ENCODE measurements at places on chromosomes 3 and 15.
A peak's percentile ranks its signal among the peaks of the same experiment; 100 is the strongest.

DNA sequence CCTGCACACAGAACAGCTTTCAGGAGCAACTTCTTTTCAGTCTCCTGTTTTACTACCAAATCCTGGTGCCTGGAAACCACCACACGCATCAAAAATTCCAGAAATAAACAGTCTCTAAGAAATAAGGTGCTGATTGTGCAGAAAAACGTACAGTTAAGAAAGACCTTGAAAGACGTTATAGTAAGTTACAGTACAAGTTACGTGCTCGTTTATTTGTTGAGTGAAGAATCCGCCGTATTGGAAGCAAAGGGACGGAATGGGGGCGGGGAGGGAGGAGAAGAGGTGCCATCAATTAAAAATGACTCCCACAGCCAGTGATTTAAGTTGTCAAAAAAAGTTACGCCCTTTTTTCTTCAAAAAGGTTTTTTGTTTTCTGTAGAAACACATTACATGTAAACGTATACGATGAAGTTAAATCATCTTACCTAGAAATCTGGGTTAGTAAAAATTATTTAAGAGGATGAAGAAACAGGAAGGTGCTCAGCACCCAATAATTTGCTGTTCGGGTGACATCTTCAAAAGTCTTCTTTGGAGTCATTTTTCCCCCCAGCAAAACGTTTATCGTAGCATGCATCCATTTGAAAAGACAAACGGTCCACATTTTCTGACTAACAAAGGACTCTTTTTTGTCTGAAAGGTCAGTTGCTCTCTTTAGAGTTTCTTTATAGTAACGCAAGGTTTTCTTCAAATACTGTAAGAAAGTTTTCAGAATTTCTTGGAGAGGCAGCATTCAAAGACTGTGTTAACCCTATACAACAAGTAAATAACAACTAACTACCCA, 782 bp upstream of the UACA start:
- peak; percentile 19 for DNase-seq

GRCh38 chr3:61774279-61774890, 213.0 kb downstream of the PTPRG start:
- DNase-seq, result no peak

DNA sequence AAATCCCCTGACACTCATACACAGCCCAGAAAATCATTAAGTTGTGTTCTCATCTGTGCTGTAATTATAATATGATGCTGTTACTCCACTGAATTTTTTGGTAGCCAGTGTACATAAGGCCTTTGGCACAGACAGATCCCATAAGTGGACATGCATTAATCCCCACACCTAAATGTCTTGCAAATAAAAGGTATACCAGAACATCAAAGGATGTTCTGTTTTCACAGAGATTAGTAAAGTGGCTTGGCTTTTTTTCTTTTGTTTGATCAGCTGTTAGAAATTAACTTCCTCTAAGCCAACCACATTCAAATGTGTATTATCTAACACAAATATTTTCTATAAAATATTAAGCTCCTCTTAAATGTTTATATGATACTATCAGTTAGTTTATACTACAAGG, 2.7 kb downstream of the SST start:
- DNase-seq, result no peak

- DNase-seq, result no peak
Observed at GRCh38 chr3:72889310-72890165, 1.7 kb downstream of the GXYLT2 start.

GRCh38 chr3:128906804-128907525, 27.5 kb downstream of the ACAD9 start:
- no peak for DNase-seq

- no peak for DNase-seq
Observed at GRCh38 chr15:66523926-66524325, 18.8 kb downstream of the ZWILCH start.

GRCh38 chr3:154164387-154164786, 43.2 kb downstream of the ARHGEF26 start:
- DNase-seq, result no peak

DNA sequence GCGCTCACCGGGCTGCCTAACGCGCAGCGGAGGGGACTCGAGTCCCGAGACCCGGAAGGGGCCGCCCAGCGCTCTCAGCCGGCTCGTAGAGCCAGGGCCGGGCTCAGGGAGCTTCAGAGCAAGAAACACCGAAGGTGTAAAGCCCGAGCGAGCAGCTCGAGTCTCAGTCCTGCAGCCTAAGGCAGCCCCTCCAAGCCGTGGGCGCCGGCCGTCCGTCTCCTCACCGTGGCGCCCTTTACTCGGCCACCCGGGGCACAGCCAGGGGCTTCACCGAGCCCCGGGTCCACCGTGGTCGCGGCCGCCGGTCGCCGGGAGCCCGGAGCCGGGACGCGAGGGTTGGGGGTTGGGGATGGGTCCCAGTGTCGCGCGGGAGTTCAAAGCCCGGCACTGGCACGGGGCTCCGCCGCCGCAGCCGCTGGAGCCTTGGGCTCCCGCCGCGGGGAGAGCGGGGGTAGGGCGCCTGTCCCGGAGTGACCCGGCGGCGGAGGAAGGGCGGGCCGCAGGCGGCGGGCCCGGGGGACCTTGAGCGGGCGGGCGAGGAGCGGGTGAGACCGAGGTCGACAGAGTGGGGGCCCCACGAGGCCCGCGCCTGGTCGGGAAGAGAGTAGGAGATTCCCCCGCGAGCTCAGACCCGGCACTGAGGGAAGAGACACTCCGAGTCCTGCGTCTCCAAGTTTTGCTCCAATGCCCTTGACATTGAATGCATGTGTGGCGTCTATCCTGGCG, 26.9 kb upstream of the THRB start:
- no peak for DNase-seq

DNA sequence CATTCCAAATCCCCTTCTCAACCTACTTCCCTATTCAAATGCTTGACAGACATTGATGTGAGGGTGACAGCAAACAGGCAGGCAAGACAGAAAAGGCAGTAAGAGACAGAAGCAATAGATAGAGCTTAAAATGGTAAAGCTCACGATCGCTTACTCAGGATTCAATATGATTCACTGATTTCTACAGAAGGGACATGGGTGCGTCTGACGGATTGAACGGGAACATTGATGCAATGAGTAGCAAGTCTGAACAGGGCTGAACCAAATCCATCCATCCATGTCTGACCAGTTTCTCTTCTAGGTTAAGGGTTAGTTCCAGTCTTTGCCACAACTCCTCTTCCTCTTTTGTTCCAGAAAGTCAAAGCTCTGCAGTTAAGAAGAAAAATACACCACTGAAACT, 35.1 kb downstream of the P2RY1 start:
- no peak for DNase-seq

DNA sequence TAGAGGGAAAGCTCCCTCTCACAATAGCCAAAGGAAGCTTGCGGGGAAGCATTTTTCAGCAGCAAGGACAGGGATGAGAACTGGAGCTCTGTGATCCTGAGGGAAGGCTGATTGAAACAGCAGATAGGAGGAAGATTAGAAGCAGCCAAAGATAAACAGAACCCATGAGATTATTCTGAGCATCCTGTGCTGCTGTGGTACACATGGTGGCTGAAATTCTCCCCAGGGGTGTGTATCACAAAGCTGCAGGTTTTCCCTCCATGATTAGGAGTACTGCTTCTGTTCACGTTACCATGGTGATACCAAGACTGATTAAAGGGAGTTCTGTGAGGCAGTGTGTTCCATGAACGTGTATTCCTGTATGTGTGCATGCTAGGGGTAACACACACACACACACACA, 30.3 kb upstream of the PSMD6 start:
- no peak for DNase-seq

DNA sequence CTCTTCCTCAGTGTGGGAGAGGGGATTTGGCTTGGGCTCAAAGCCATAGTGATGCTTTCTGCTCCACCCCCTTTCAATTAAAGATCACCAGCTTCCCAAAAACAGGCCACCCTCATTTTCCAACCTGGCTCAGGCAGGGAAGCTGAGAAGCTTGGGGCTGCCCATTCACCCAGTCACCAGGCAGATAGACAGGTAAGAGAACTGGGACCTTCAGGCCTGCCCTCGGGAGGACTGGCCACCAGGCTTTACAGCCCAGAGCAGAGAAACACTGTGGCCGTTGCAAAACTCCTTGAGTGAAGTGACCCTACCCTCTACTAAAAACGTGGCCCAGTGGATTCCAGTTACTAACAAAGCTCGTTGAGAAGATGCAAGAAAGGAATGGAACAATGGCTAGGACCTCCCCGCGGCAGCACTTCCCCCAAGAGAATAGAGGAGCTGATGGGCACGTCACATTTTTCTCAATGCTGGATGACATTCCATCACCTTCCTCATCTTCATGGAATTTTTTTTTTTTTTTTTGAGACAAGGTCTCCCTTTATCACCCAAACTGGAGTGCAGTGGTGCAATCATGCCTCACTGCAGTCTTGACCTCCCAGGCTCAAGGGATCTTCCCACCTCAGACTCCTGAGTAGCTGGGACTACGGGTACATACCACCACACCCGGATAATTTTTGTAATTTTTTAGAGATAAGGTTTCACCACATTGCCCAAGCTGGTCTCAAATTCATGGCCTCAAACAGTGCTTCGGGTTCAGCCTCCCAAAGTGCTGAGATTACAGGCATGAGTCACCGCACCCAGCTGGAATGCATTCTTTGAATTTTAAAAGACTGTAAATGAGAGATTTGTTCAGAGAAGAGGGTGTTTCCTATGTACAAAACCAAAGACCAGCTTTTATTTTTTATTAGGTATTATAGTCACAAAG, 37.9 kb downstream of the LIPC start:
- DNase-seq, result no peak

GRCh38 chr15:40764629-40765103, 798 bp downstream of the GCHFR start:
- no peak for DNase-seq

GRCh38 chr3:56314842-56315241, 153.4 kb downstream of the ERC2 start:
- DNase-seq, result no peak

DNA sequence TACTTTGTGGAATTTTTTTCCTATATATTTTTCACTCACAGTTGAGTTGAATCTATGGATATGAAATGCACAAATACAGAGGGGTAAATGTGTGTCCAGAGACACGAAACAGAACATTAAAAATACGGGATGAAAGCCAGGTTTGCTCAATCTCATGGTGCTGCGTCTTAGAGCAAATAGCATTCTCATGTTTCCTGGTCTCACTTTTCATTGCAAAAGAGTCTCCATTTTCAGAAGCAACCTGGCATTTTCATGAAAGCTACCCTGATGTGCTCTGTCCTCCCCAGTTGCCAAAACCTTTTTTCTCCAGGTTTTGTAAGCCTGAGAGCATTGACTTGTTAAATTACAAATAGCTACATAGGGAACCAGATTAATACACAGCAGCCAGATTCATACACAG, 49.5 kb upstream of the MBNL1 start:
- no peak for DNase-seq

- no peak for DNase-seq
Observed at GRCh38 chr3:134231131-134231530, 19.5 kb downstream of the RYK start.

DNA sequence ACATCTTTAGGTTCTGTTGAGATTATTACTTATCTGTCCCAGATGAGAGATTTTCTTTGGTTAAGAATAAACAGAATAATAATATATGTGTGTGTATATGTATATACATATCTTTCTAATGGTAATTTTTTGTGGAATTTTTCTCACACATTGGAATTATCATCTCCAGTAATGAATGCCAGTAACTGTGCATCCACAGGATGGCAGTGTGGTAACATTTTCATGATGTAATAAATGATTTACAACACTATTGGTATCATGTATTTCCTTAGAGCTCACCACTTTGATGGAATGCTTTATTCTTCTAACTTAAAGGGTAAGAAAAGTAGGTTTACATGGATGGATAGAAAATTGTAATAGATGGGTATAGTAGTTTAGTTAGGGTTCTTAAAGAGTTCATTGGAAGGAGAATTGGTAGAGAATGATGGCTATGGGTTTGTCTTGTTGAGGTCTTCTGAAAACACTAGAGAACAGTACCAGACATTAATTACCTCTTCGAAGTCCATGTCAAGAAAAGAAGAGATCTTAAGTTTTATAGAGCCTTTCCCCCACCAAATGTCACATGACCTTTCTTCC, 78.1 kb downstream of the STT3B start:
- DNase-seq, result peak; percentile 31

- DNase-seq, result no peak
Observed at GRCh38 chr3:138673641-138674530, 65.3 kb downstream of the FAIM start.

GRCh38 chr3:138197058-138197457, 10.0 kb downstream of the ARMC8 start:
- peak; percentile 51 for DNase-seq

DNA sequence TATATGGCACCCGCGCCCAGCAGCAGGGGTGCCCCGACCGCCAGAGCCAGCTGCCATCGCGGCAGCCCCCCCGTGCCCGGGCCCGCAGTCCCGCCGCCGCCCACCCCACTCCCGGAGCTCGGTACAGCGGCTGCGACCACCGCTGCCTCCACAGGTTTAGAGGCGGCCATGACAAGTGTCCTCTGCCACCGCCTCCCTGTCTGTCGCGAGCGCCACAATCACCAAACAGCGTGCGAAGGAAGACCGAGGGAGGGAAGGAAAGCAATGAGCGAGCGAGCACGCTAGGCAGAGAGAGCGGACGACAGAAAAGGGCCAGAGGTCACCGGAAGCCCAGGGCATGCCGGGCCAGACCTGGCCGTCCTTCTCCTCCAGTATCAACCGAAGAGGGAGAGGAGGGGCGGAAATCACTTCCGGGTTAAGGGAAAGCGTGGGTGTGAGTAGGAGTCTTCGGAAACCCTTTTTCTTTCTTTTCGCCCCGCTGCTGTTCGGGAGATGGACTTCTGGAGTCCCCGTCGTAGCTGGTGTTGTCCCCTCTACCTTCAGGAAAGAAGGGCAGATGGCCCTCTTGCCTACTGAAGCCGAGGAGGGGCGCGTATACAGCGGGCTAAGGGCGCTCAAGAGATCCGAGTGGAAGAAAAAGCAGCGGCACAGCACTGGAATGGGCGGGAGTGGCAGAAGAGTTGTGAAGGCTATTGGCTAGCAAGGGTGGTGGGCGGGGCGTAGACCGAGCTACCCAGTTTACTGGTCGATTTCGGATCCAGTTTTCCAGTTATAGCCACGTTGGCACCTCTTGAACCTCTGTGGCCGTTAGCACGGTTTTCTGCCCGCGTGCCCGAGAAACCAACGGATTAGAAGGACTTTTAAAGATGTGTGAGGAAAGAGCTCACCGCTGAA, at the start of the genes LNP1 and TOMM70:
Gene LNP1, plus strand, starts transcription at position 760 of the 894 bp plus-strand sequence. CDS start 28,191 bp downstream, outside the sequence.
Gene TOMM70, minus strand, starts transcription at position 310 of the 894 bp plus-strand sequence. Its CDS starts 140 bp downstream, at position 170.
- DNase-seq, result peak; percentile 98

DNA sequence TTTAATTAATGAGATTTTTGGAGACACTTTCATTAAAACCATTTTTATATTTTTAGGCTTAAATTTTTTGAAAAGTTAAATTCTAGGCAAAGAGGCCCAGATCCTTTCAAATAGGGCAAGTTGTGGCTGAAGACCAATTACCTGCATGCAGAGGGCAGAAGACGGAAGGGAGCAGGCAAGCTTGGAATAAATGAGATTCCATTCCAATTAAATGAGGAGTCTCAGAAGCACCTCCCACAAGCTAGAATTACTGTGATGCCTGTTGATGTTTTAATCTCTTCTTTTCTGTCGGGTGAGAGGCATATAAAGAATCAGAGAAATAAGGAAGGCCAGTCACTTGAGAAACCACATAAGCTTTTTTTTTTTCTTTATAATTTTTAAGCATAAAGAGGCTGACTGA, 46.8 kb downstream of the KBTBD8 start:
- no peak for DNase-seq

GRCh38 chr3:172155897-172156585, 116.7 kb downstream of the FNDC3B start:
- DNase-seq, result no peak

- DNase-seq, result peak; percentile 82
Observed at GRCh38 chr15:63860155-63860554, 26.4 kb upstream of the HERC1 start.

GRCh38 chr3:132650153-132650552, 9.5 kb downstream of the ACAD11 start:
- no peak for DNase-seq

GRCh38 chr15:75725006-75725718, 12.5 kb upstream of the CSPG4 start:
- DNase-seq, result no peak

GRCh38 chr15:40337597-40337996, 3.1 kb downstream of the CCDC9B start:
- no peak for DNase-seq
